ENCODE measurements at places on chromosomes 5 and 9. TPM values are rescaled to one million over a fixed set of nuclear protein-coding genes. Genes with fewer than 3 reads are reported as not detected.

The PLEKHG4B gene
- not detected for total RNA-seq

The TOR1A gene
- 53.9 TPM for total RNA-seq

The NFX1 gene
- total RNA-seq = 42.7 TPM

- DNase-seq = no peak
Measured at GRCh38 chr5:83085106-83085505, 7.8 kb downstream of the XRCC4 start.

GRCh38 chr5:169004551-169004950 is 296.4 kb downstream of the SLIT3 start:
- DNase-seq = no peak

- DNase-seq = no peak
Measured at GRCh38 chr5:65094279-65094678, 325.5 kb downstream of the CWC27 start.

- no peak for DNase-seq
Measured at GRCh38 chr5:151113651-151114050, 32.8 kb upstream of the TNIP1 start.

GRCh38 chr9:565528-565927 is 276.0 kb upstream of the DMRT1 start:
- DNase-seq = no peak
